ENCODE measurements at places on chromosomes 16 and 17.
A peak's percentile ranks its signal among the peaks of the same experiment; 100 is the strongest.

DNA sequence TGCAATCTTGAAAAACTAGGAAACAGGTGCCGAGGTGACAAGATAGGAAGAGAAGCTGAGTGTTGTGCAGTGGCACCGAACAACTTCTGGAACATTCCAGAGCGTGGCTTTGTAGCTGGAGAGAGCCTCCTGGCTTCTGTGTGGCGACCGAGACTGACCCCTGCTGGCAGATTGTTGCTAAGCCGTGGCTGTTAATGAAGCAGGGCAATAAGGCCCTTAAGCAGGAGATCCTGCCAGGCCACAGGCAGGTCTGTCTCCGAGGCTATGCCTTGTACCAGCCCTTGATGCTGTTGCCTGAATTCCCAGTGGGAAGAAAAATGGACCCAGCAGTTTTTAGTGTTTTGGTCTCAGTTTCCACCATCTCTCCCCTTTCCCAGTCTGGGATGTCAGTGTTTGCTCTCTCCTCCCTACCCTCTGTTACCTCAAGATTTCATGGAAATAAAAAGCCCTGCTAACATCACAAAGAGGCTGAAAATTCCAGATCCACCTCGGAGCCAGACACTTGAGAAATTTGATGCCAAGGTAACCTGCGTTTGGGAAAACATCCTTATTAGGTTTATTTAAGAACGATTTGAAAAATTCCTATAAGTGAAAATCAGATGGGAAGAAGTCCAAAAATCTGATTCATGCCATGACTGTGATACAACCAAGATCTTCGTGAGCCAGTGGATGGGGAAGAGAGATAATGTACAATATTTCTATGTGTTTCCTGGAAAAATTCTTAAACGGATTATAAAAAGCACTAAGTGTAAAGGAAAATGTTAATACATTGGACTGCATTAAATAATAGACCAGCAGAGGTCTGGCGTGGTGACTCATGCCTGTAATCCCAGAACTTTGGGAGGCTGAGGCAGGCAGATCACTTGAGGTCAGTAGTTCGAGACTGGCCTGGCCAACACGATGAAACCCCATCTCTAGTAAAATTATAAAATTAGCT is 265.1 kb downstream of the PRKCA start:
- DNase-seq, result peak; percentile 62

DNA sequence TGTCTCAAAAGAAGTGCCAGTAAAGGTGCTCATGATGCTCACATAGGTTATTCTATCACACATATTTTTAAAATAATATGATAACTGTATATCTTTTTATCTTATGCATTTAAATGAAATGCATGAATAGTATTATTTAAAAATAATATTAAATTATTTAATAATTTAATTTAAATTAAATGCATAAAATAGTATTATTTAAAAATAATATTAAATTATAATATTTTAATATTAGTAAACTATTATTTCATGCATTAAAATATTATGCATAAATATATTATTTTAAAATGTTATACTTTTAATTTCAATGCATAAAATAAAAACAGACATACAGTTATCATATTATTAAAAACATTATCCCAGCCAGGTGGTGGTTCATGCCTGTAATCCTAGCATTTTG is 33.4 kb downstream of the TMC7 start:
- no peak for DNase-seq

- DNase-seq, result no peak
Observed at GRCh38 chr16:78363843-78364555, 264.5 kb downstream of the WWOX start.

DNA sequence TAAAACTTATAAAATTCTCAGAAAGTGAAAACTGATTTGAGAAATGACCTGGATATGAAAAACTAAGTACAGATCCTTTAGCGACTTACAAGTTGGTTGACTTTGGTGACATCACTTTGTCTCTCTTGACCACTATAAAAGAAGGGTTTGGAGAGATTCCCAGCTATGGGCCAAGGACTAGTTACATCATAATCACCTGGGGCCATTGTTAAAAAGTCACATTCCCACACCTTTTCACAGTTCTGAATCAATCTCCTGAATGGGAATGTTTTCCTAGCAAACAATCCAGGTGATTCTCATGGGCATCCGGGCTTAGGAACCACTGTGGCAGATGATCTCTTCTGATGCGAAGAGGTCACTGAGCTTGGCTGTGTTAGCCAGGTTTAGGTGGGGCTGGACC is 620 bp upstream of the VWA3A start:
- DNase-seq, result no peak

GRCh38 chr17:4986951-4987766 is at the start of gene CAMTA2:
CAMTA2 (minus strand) TSS chr17:4987675; CDS start chr17:4986222, 1,453 bp downstream.
- no peak for DNase-seq

- DNase-seq, result no peak
Observed at GRCh38 chr17:45983614-45984310, 15.3 kb upstream of the STH start.

- DNase-seq, result no peak
Observed at GRCh38 chr16:31704138-31704537, 169.5 kb upstream of the ZNF267 start.

DNA sequence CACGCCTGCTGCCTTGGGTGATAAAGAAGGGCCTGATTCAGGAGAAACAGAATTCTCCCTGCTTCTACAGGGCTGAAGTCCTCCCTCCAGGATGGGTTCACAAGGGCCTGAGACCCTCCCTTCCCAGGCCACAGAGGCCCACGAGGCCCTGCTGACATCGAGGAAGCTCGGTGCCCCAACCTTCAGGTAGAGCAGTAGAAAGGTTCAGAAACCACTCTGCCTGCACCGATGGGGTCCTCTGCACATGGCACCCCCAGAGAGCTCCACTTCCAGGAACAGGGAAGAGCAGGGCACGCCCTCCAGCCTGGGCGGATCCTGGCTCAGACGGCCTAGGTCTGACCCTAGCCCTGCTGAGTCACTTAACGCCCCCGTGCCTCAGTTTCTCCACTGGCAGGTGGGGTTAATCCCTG is 773 bp downstream of the CENPX start:
- DNase-seq, result no peak

DNA sequence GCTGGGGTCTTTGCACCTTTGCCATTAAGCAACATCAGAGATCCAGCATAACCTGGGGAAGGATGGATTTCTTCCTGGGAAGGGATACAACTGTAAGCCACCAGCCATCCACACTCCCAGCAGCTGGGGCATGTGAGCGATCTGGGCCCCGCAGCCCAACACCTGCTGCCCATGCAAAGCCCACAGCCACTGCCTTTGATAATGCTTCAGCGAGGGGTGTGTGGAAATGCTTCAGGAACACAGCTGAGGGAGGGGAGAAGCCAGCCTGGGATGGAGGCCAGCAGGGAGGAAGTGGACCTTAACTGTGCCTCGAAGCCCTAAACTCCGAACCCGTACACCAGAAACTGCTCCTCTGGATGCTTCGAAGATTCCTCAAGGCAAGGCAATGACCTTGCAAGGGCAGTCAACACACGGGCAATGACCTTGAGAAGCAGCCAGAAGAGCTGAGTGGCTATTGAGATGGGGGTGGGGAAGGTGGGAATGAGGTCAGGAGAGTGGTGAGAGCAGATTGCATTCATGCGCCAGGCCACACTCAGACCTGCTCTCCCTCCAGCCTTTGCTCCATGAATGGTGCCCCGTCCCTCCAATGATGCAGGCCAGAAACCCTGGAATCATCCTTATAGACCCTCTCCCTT is 49.1 kb downstream of the KATNIP start:
- DNase-seq, result no peak

DNA sequence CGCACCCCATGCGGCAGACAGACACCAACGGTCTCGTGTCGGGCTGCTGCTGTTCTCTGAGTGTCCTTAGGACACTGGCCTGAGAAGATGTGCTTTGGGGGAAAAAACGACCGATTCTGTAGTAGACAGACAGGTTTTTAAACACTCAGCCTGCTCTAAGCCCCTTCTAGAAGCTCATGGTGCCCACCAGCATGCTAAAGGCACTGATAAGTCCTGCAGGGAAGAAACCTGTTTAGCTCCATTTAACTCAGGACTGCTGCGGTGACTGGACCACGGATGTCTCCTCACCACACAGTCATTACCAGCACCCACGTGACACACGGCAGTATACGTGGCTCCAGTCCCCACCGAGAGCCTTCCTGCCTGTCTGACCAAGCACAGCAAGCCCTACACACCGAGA is 19.1 kb upstream of the APRT start:
- no peak for DNase-seq

DNA sequence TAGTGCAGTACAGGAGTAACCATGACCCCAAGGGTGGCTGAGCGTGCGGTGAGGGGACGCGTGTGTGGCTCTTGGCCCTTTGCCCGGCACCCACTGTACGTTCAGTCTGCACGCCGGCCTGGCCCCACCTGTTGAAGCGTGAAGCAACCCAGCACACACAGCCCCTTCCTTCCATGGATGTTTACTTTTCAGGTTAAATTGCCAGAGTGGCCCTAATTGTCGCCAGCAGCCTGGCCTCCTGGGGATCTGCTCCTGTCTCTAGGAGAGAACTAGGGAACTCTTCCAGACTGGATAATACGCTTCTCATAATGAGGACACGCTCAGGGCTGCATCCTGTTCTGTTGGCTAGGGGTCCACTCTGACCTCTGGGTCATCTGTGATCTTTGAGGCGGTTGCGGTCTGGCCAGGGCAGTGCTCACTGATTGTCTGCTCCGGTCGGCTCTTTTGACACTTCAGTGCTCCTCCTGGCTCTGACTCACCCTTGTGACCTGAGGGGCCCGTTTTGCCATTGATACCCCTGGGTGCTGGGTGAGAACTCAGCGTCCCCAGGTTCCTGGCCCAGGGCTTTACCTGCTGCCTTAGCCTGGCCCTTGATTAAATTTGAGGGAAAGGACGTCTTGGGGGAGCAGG is 27.7 kb downstream of the TPSG1 start:
- DNase-seq, result no peak

- no peak for DNase-seq
Observed at GRCh38 chr16:49281843-49282642, 405 bp upstream of the CBLN1 start.

- no peak for DNase-seq
Observed at GRCh38 chr16:9384141-9384540, 292.7 kb downstream of the HAPSTR1 start.

DNA sequence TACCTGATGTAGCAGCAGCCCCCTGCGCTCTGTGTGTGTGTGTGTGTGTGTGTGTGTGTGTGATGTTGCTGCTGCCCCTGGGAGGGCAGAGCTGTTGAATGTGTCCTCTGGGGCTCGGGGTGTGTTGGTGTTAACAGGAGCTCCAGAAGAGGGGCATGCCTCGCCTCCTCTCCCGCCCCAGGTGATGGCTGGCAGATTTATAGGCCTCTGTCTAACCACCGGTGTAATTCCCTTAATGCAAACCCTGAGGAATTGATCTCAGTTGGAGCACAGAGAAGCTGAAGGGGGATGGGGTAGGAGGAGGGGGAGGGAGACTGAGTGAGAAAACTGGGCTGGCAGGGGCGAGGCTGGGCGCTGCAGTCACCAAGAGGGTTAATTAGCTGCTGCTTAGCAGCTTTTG is 10.0 kb downstream of the CACNA1G start:
- DNase-seq, result no peak

GRCh38 chr16:10729104-10730048 is 14.3 kb upstream of the NUBP1 start:
- DNase-seq, result no peak

GRCh38 chr17:56723421-56723820 is 110.3 kb downstream of the C17orf67 start:
- no peak for DNase-seq

- no peak for DNase-seq
Observed at GRCh38 chr17:82489117-82489516, 30.4 kb upstream of the FOXK2 start.

- no peak for DNase-seq
Observed at GRCh38 chr17:17665255-17665654, 16.0 kb upstream of the RAI1 start.

- DNase-seq, result no peak
Observed at GRCh38 chr17:81912441-81913309, 1.5 kb upstream of the PCYT2 start.

DNA sequence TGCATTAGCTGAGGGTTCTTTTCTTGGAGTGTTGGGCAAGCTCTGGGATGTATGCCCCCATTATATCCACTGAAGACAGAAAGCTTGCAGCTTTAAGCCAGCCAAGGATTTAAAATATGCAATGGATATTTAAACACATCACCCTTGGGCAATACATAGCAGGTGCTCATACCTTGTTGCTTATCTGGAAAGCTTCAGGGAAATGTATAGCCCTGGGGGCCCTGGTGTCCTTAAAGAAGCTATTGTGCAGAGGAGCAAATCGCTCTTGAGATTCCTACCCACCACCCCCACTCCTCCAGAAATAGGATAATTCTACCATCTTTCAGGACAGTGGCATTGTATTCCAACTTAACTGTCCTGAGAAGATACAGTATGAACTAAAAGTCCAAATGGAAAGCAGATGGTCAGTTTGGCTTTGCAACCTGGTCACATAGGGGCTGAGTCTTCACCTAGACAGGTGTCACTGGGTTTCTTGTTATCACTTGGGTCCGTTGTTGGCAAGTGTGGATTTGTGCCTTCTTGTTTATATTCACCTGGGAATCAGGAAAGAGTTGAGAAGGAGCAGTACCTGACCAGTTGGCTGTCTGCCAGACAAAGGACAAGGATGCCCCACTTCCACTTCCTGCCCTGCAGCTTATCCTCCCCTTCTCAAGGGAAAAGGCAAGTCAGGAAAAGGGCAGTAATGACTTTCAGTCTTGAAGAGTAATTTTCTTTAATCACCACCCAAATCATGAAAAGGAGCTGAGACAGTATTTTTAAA is 3.4 kb downstream of the ANKRD40CL start:
- DNase-seq, result no peak

GRCh38 chr16:56197192-56197992 is 6.1 kb downstream of the GNAO1 start:
- DNase-seq, result no peak

DNA sequence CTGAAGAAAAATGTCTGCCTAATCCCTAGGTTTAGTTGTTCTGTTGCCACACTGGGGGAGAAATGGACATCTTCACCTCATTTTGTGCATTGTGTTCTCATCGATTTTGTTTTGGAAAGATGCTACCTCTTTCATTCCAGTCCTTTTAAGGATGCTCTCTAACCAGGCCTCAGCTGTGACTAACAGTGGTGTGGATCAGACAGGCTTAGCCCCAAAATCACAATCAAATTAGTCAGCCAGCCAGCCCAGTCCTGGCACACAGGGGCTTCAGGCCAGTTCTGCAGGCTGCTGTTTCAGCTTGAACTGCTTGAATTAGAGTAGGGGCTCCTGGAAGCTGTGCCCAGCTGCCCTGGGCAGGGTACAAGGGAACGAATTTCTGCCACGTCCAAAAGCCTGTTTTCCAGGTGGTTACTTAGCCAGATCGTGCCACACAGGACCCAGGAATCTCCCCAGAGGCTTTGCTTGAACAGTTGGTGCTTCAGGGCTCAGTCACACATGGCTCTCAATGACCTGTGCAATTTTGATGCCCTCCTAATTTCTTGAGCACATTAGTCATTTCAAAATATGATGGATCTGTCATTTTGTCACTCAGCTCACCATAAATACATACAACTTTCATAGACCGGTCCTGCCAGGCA is 60.7 kb downstream of the CLEC16A start:
- peak; percentile 58 for DNase-seq

All from AG04450 (cell line).